ENCODE measurements at places on chromosomes 2 and 18.

DNA sequence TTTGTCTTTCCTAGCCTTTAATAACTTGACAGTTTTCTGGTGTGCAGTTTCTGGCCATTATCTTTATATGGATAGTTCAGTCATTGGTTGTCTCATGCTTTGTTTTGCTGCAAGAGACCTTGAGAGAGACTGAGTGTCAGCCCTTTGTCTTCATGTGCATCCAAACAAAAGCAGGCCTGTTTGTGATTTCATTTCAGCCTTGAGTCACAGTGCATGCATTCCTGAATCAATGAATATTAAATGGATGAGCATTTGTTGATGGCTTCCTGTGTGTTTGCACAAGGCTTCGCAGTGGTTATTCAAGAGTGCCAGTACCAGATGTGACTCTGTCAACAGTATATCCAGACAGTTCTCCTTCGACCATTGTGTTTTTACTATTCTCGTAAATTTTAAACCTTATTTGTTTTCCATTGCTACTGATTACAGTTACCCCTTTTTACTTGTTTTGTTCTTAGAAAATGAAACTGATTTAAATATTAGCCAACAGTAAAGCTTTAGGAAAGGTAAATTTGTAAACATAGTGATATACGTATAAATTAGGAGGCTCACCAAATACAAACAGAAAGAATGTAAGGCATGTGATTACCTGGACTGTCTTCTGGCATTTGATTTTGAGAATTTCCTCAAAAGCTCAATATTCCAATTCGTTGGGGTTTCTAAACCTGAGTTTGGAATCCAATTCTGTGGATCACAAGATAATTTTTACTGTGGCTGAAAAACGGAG lies 319.8 kb downstream of the CTNNA2 start:
- peak; percentile 73 for DNase-seq

DNA sequence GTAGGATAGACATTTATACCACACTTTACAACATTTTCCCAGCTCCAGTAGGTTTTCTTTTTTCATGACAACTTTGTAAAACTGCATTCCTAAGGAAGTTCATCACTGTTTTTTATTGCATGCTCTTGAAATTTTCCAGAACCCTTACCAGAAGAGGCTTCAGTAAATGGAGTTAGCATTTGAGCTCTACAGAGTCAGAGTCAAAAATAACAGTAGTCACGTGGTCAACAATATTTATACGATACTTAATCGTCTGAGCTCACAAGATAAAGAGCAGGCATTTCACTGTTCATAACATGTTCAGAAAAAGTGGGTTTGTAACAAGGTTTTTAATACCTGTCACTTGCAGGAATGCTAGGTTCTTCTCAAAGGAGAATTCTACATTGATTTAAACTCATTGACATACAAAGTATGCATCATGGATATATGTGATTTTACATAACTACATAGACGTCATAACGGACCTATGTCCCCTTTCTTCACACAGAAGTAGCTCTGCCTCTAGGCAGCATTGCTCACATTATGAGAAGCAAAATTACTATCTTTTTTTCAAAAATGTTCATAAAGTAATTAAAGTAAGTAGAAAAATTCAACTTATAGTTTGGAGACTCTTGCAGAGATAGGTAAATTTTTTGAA lies 187.0 kb upstream of the COL3A1 start:
- DNase-seq, result no peak

DNA sequence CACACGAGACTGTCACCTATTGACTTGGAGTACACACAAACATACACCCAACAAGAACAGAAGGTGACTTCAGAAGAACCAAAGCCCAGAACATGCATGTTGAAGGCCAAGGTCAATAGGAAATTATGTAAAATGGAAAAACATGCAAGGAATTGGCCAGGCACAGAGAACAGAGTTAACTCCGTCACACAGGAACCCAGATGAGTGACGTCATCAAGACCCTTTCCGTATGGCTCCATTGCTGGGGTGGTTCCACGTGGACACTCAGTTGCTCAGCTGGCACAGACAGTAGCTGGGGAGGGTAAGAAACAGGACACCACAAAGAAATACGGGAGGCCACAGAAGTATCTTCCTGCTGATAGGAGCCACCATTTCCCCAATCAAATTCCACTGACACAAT lies 18.4 kb downstream of the SOX11 start:
- no peak for DNase-seq

- DNase-seq, result no peak
Measured at GRCh38 chr18:22296304-22296703, 121.4 kb downstream of the CTAGE1 start.

- no peak for DNase-seq
Measured at GRCh38 chr2:102724016-102724490, 37.8 kb upstream of the TMEM182 start.

GRCh38 chr2:313991-314390 lies 26.1 kb upstream of the ALKAL2 start:
- no peak for DNase-seq
